Renal pelvis (tissue), 12 donors: ENCODE measurements at places on chromosomes 12 and 14. TPM values are rescaled to one million over a fixed set of nuclear protein-coding genes. Genes with fewer than 3 reads are reported as not detected.

IFT81 gene
- polyA plus RNA-seq, result 43.8 TPM

SPSB2 gene
- 14.8 TPM for polyA plus RNA-seq

CLEC4D gene
- polyA plus RNA-seq, result 0.49 TPM

DEGS2 gene
- polyA plus RNA-seq, result 10.9 TPM

HOXC4 gene
- 62.9 TPM for polyA plus RNA-seq

OR4E2 gene
- not detected for polyA plus RNA-seq

ISM2 gene
- 2.1 TPM for polyA plus RNA-seq

PMCH gene
- 0.33 TPM for polyA plus RNA-seq

KRT6C gene
- polyA plus RNA-seq, result not detected

AQP5 gene
- polyA plus RNA-seq, result 1.4 TPM

PPP1R12A gene
- polyA plus RNA-seq, result 96.3 TPM

RNASE7 gene
- polyA plus RNA-seq, result 1.3 TPM

BMAL2 gene
- 7.1 TPM for polyA plus RNA-seq

OR4N5 gene
- polyA plus RNA-seq, result not detected

RPGRIP1 gene
- polyA plus RNA-seq, result 0.47 TPM

IAPP gene
- polyA plus RNA-seq, result not detected

FAR2 gene
- polyA plus RNA-seq, result 37.0 TPM

PPM1H gene
- 27.7 TPM for polyA plus RNA-seq

ALDH2 gene
- 109 TPM for polyA plus RNA-seq

RPS26 gene
- 513 TPM for polyA plus RNA-seq

OR4K15 gene
- not detected for polyA plus RNA-seq

MMP17 gene
- polyA plus RNA-seq, result 1.6 TPM

PZP gene
- polyA plus RNA-seq, result 0.30 TPM

HOXC10 gene
- 58.4 TPM for polyA plus RNA-seq

GPD1 gene
- 80.1 TPM for polyA plus RNA-seq

POP5 gene
- polyA plus RNA-seq, result 54.5 TPM

ANKRD33 gene
- 0.53 TPM for polyA plus RNA-seq

CCDC196 gene
- 0.21 TPM for polyA plus RNA-seq

C3AR1 gene
- polyA plus RNA-seq, result 3.5 TPM

LGALS3 gene
- 17.6 TPM for polyA plus RNA-seq

TNS2 gene
- 132 TPM for polyA plus RNA-seq

NRXN3 gene
- 6.4 TPM for polyA plus RNA-seq

KRT85 gene
- polyA plus RNA-seq, result not detected

POTEG gene
- not detected for polyA plus RNA-seq

GLRX5 gene
- polyA plus RNA-seq, result 61.0 TPM

KRT80 gene
- 1.1 TPM for polyA plus RNA-seq

GLI1 gene
- 20.2 TPM for polyA plus RNA-seq

TAS2R8 gene
- not detected for polyA plus RNA-seq

SLC7A7 gene
- polyA plus RNA-seq, result 129 TPM

SRRM4 gene
- polyA plus RNA-seq, result 0.04 TPM

RASSF9 gene
- 11.6 TPM for polyA plus RNA-seq

BEGAIN gene
- 2.3 TPM for polyA plus RNA-seq

TBC1D30 gene
- polyA plus RNA-seq, result 5.7 TPM

PYGL gene
- polyA plus RNA-seq, result 19.8 TPM

PPP1R3E gene
- 37.2 TPM for polyA plus RNA-seq

LRRC43 gene
- 4.8 TPM for polyA plus RNA-seq

STAC3 gene
- 7.8 TPM for polyA plus RNA-seq

B4GALNT1 gene
- 0.87 TPM for polyA plus RNA-seq

TRHDE gene
- 20.0 TPM for polyA plus RNA-seq
